ENCODE measurements at places on chromosomes 3 and 15.

DNA sequence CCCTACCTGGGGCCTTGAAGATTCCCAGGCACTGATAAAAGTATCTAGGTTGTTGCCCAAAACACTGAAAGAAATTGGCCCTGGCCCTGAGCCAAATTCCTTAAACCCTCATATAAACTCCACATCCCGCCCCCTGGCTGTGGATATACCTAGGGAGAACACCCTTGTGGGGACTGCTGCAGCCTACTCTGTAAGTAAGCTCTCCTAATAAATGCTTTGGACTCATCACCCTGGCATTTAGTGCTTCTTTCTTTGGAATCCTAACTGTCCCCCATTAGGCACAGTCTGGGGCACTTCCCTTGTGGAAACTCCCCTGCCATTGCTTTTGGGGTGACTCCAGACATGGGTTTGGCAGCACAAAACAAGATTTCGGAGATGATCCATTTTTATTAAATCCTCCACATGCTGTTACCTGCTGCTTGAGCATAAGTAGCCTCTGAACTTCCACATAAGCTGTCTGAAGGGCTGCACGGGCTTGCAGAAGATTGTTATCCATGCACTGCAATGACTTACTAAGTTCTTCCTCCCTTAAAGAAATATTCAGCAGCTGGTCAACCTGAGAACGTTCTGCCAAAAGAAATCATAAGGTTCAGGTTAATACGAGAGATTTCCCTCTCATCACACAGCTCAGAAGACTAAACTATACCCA, 46.4 kb downstream of the ZNF106 start:
- DNase-seq = no peak

DNA sequence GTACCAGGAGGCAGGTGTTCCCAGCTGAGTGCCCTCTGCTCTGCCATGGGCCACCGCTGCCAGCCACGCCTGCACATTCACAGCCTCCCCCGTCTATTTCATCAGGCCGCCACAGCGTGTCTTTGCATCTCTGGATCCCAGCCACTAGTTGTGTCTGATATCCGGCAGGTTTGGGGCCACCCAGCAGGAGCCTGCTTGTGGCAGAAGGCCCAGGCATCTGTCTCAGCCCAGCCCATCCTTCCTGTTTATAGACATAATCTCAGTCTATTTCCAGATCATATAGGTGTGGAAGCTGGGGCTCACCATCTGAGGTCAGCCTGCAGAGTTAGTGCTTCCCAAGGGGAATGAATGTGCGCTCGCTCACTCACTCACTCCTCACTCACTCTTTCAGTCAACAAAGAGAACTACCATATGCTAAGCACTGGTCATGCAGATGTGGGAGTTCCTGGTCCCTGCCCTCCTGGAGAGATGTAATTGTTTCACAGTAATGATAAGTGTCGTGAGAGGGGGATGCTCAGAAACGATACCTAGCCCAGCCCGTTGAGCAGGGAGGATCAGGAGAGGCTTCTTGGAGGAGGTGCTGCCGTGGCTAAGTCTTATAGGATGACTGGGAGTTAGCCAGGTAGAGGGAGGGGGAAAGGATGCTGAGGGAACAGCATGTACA, 60.6 kb downstream of the FGD5 start:
- no peak for DNase-seq

DNA sequence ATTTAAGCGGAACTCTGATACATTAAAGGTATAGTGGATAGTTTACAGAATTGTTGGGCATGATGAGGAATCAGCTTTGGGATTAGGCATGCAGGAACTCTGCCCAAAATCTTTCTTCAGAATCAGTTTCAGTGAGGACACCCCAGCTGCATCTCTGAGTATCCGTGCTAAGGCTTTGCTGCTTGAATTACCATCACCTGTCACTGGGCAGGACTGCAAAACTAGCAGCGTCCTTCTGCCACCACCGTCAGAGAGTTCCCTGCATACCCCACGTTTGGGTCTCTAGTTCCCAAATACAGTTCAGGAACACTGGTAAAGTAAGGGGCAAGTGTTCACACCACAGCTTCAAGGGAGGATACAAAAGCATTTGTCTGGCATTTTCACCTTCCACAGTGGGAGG, 164.6 kb upstream of the ARHGEF26 start:
- DNase-seq = no peak

GRCh38 chr15:69451951-69452691, 497 bp upstream of the RPLP1 start:
- peak; percentile 76 for DNase-seq

DNA sequence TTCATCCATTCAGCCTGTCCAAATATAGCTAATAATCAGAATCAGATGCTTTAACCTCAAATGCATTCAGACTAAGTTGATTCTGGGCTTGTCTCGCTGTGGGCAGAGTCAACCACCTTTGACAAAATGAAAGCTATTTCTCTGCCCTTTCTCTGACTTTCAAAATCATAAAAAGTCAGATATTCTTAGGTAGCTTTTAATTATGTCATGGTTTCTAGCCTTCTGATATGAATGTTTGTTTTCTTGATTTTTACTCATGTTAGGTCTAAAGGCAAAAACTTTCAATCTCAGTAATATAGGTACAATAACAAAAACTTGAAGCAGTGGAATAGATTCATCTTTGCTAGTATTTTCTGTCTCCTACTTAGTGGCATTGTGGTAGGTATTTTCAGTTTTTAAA, 25.3 kb upstream of the C15orf61 start:
- no peak for DNase-seq

DNA sequence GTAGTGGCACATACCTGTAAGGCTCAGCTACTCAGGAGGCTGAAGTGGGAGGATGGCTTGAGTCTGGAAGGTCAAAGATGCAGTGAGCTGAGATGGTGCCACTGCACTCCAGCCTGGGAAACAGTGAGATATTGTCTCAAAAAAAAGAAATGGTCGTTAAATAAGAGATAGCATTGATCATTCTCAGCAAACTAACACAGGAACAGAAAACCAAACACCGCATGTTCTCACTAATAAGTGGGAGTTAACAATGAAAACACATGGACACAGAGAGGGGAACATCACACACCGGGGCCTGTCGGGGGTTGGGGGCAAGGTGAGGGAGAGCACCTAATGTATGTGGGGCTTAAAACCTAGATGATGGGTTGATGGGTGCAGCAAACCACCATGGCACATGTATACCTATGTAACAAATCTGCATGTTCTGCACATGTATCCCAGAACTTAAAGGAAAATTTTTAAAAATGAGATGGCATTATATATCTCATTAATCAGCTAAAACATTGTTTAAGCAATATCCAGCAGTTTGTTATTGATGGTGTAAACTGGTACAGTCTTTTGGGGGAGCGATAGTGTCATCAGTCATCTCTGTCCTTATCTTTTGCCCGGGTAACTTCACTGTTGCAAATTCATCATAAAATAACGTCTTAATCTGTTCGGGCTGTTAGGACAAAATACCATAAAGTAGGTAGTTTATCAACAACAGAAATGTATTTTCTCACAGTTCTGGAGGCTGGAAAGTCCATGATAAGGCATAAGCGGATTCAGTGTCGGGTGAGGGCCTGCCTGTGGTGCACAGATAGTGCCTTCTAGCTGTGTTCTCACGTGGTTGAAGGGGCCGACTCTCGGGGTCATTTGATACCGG, 1.7 kb upstream of the MAN2A2 start:
- DNase-seq = no peak

- no peak for DNase-seq
Observed at GRCh38 chr3:149023951-149024350, 32.6 kb downstream of the GYG1 start.

DNA sequence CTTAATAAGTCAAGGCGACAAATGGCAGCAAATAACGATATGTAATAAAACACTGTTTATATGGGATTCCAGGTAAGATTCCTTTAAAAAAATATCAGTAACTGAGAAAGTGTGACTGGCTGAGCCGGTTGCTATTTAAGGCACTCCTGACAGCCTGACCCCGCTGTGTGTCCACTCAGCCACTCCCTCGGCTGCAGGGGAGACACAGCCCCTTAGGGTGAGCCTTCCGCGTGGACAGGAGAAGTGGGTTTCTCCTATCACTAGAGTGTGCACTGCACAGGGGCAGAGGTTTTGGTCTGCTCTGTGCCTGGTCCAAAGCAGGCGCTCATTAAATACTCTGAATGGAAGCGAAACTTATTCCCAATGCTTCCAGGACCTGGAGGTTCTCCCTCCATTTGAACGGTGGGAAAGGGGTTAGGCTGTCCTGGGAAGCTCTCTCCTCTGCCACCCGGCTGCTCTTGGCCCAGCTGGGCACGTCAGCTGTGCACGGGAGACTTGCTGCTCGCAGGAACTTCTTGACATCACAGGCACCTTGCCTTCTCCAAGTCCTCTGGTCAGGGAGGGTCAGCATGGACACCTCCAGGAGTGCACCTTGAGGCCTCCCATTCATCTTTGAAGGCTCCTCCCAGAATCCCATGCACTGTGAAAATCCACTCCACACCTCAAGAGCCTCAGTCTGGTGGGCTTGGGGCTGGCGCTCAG, 43.3 kb upstream of the SLCO2A1 start:
- no peak for DNase-seq

- DNase-seq = no peak
Observed at GRCh38 chr15:50190166-50190570, 8.2 kb downstream of the SLC27A2 start.

Data from KG1 (cell line).